T-helper 2 cell treated with Interferon-gamma antibody and Interleukin-4, amounts not matched to agents 100 ng/mL and 5 ng/mL, for 36 hours (primary cell): ENCODE measurements at places on chromosomes 7 and 10. TPM values are rescaled to one million over a fixed set of nuclear protein-coding genes. Genes with fewer than 3 reads are reported as not detected.

Gene GATAD1
- total RNA-seq, result 14.5 and 14.8 TPM in 2 replicates

Gene ADAM12
- 0.14 TPM in 1 of 2 replicates, not detected in the other for total RNA-seq

Gene BMPER
- total RNA-seq, result not detected in 2 replicates

Gene SRI
- total RNA-seq, result 191 and 196 TPM in 2 replicates

Gene SRPK2
- 46.3 and 47.5 TPM in 2 replicates for total RNA-seq

Gene SH2D4B
- 0.07 and 0.14 TPM in 2 replicates for total RNA-seq

Gene PRSS37
- total RNA-seq, result not detected in 2 replicates

Gene AGAP6
- total RNA-seq, result 20.7 and 21.5 TPM in 2 replicates

Gene FGFR2
- 0.73 TPM in 1 of 2 replicates, not detected in the other for total RNA-seq

Gene SRRM3
- not detected in 2 replicates for total RNA-seq

Gene RAB11FIP2
- 14.7 and 15.8 TPM in 2 replicates for total RNA-seq

Gene IDI1
- total RNA-seq, result 50.0 and 54.4 TPM in 2 replicates

Gene CFAP69
- not detected in 2 replicates for total RNA-seq

Gene CPN1
- total RNA-seq, result not detected in 2 replicates

Gene VWDE
- 4.1 and 4.2 TPM in 2 replicates for total RNA-seq

Gene PPP3CB
- total RNA-seq, result 47.3 and 49.7 TPM in 2 replicates

Gene GNAI1
- 0.66 and 0.70 TPM in 2 replicates for total RNA-seq

Gene FGL2
- total RNA-seq, result 3.8 and 5.2 TPM in 2 replicates

Gene VGF
- total RNA-seq, result 0.23 and 0.34 TPM in 2 replicates

Gene MOGAT3
- not detected in 2 replicates for total RNA-seq

Gene CFTR
- total RNA-seq, result 0.02 TPM in 1 of 2 replicates, not detected in the other

Gene FAM25G
- not detected in 2 replicates for total RNA-seq

Gene ARID5B
- total RNA-seq, result 30.9 and 31.0 TPM in 2 replicates

Gene CC2D2B
- 0.45 and 0.64 TPM in 2 replicates for total RNA-seq

Gene MACC1
- total RNA-seq, result 0.02 TPM in 2 replicates

Gene AKR1C4
- not detected in 2 replicates for total RNA-seq

Gene DYDC2
- not detected in 2 replicates for total RNA-seq

Gene ASB10
- not detected in 2 replicates for total RNA-seq

Gene PIK3AP1
- 2.7 and 3.1 TPM in 2 replicates for total RNA-seq
